T-helper 2 cell (primary cell): ENCODE measurements at places on chromosomes 3 and 15.

- DNase-seq, result no peak
These were observed 421.5 kb downstream of the MAGI1 start for GRCh38 chr3:65617209-65617608.

GRCh38 chr3:37530047-37530697 is 331.5 kb upstream of the CTDSPL start:
- no peak for DNase-seq

- no peak for DNase-seq
These were observed 39.0 kb upstream of the NEDD4 start for GRCh38 chr15:56032373-56032772.

- peak; percentile 29 for DNase-seq
These were observed 114.7 kb upstream of the LMOD3 start for GRCh38 chr3:69236812-69237707.

- no peak for DNase-seq
These were observed 68.3 kb upstream of the TBC1D5 start for GRCh38 chr3:17810759-17811158.

DNA sequence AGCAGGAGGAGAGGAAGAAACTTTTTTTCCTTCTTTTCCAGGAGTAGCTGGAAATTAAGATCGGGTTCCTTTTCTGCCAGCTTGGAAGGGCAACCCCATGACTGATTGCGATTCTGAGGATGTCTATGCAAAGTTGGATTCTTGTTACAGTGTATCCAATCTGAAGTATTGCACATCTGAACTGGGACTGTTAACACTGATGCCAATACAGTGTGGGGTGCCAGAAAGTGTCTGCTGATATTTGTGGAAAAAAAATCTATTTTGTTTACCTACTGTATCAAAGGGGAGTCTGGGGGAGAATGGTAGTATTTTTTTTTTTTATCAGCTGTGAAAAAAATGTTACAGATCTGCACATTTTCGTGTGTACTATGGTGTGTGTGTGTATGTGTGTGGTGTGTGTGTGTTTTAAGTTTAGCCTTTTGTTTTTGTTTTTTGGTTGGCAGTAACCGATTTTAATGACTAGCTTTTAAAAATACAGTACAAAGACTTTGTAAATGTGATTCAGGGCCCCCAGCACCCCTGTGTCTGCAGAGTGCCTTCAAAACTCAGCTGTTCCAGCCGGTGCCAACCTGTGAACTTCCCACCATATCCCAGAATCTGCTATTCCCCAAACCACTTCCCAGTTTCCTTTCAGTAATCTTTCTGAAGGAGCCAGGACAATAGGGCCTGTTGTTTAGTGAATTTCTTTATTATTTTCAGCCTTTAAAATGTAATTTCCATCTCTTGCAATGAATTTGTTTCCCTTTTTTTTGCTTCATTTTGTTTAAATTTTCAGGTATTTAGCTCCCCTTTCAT is 1.9 kb downstream of the RAP2B start:
- DNase-seq, result no peak

- DNase-seq, result no peak
These were observed 15.9 kb upstream of the DOCK3 start for GRCh38 chr3:50658831-50659230.

DNA sequence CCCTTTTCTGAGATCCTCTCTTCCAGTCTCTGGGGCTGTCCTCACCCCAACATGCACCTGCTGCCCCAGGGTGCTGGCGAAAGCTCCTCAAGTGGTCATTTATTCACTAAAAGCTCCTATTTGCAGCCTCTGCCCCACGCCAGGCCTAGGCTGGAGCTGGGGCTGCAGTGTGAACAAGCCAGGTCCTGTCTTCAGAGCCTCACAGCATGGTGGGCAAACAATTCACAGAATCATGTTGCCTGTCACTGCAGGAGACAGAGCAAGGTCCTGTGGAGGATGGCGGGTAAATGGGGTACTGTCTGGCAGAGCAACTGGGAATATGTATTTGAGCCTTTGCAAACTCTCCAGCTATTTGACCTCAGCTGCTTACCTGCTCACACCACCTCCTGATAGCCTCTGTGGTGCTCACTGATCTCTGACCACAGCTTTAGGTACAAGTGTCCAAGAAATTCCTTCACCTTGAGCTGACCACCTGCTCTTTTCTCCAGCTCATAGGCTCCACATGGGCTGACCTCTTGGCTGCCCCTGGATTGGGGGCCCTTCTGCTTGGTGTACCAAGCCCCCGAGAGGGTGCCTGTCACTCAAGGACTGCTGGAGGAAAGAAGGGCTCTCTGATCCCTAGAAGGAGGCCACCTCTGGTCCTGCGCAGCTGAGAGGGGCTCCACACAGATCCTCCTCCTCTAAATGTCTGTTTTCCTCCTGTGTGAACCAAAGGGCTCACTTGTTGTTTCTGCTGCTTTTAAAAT is 35.6 kb downstream of the AMOTL2 start:
- DNase-seq, result no peak
